PC-3 (cell line): ENCODE measurements at places on chromosomes 3 and 15. TPM values are rescaled to one million over a fixed set of nuclear protein-coding genes. Genes with fewer than 3 reads are reported as not detected.

- no peak for DNase-seq
These were observed 73.8 kb downstream of the ZBBX start for GRCh38 chr3:167306319-167306718.

GRCh38 chr3:153397794-153398193 is 235.8 kb downstream of the RAP2B start:
- no peak for DNase-seq

GRCh38 chr3:177557548-177557947 is 360.3 kb upstream of the TBL1XR1 start:
- DNase-seq = no peak

GRCh38 chr3:127064391-127065137 is 81.6 kb downstream of the PLXNA1 start:
- peak; percentile 44 for DNase-seq

- DNase-seq = no peak
These were observed 29.1 kb upstream of the LMCD1 start for GRCh38 chr3:8472549-8472948.

- no peak for DNase-seq
These were observed 190.8 kb downstream of the ADAMTSL3 start for GRCh38 chr15:83844742-83845141.

DNA sequence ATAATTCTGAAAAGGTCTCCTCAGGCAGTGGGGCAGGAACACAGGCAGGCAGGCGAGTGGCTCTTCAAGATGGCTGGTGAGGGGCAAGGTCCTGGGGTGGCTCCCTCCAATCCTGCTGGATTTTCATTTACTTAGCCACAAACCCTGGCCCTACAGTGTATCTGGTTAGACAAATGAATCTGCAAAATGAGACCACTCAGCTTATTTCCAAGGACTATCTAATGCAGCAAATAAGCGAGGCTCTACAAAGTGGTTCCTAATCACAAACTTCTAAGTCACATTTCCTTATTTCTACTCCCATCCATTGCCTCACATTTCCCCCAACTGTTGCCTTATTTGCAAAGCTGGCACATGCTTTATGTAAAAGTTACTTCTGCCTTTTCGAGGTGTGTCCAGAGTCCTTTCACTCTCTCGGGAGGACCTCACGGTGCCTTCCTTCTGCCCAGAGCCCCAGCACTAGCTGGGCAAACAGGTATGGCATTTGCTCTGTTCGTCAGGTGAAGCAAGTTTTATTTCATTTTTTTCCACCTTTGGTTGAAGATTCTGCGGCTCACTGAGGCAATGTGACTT is 40.5 kb downstream of the CCDC12 start:
- no peak for DNase-seq

DNA sequence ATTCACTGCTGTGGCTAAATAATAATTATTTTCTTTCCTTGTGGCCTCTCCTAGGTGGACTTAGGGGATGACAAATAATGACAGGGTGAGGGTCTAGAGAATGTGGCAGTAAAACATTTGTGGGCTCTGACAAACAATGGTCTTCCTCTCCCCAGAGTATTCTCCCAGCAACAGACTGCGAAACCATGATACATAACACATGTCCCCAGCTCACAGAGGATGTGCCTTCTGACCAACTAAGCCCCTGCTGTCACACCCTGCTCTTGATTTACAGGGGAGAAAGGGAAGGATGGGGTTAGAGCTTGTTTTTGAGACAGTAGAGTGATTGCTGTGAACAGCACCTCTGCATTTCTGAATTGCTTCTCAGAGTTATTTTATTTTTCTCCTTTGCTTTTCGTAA is 116.6 kb upstream of the CTDSPL start:
- no peak for DNase-seq

- no peak for DNase-seq
These were observed 233.9 kb downstream of the BBX start for GRCh38 chr3:107756649-107757048.

DNA sequence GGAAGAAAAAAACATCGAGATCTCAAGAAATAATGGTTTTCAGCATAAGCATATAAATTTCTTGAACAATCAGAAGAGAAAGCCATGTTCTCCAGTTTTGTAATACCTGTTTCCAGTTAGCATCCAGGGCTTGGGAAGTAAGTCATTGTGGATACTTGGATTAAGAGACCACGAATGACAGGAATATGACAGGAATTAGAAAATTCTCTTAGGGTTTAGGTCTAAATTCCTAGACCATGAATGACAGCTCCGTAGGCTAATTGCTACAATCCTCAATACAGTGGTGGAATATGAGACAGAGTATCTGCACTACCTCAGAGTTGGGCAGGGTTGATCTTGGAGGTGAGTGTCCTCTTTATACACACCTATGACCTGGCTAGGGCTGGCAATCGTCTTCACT is 517.5 kb downstream of the NTRK3 start:
- DNase-seq = no peak

ARPIN gene
- 4.5 and 8.0 TPM in 2 replicates for total RNA-seq

MESP2 gene
- 1.1 and 1.3 TPM in 2 replicates for total RNA-seq

CHL1 gene
- total RNA-seq = not detected in 2 replicates

MUC4 gene
- total RNA-seq = not detected in 2 replicates

PROK2 gene
- not detected in 2 replicates for total RNA-seq

STX19 gene
- total RNA-seq = not detected in 2 replicates
